ENCODE measurements at places on chromosomes 13 and 19.

DNA sequence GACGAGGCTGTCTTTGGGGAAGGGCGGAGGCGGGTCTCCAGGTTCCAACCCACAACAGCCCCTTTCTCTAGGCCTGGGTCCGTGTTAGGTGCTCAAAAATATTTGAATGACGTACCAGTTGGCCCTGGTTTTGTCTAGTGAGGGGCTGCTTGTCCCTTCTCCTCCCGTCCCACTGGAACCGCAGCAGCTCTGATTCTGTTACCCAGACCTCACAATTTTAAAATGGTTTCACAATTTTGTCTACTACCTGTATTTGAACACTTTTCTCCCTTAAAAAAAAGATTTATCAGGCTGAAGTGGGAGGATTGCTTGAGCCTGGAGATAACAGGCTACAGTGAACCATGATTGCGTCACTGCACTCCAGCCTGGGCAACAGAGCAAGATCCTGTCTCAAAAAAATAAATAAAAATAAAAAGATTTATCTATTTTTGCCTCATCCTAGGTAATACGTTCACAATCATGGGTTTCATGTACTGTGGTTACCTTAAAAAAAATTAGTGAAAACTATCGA, 1.3 kb upstream of the IRF2BP1 start:
- DNase-seq, result no peak

DNA sequence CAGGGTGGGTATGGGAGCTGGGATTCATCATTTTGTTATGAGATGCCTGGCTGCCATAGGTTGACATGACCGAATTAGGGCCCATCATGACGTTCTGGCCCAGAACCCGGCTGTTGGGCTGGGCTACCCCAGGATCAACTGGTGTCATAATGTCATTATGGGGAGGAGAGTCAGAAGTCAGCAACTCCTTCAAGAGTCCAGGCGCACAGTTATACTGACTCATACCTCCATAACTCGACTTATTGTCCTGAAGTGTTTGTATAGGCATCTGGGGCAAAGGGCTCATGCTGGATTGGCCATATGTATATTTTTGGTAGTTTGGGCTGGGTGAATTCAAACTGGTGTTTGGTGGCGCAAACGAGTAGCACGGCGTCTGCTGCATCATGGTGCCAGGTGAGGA, 106.5 kb downstream of the FOXO1 start:
- DNase-seq, result no peak

DNA sequence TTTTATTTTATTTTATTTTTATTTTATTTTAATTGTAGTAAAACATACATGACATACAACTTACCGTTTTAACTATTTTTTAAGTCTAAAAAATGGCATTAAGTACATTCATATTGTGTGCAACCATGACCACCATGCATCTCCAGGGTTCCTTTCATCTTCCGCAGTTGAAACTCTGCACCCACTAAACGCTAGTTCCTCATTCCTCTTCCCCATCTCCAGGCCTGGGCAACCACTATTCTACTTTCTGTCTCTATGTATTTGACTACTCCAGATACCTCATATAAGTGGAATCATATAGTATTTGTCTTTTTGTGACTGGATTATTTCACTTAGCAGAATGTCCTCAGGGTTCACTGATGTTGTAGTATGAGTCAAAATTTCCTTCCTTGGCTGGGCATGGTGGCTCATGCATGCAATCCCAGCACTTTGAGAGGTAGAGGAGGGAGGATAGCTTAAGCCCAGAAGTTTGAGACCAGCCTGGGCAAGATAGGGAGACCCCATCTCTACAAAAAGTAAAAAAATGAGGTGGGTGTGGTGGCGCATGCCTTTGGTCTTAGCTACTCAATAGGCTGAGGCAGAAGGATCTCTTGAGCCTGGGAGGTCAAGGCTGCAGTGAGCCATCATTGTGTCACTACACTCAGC, 55.7 kb upstream of the ZNF507 start:
- DNase-seq, result no peak

DNA sequence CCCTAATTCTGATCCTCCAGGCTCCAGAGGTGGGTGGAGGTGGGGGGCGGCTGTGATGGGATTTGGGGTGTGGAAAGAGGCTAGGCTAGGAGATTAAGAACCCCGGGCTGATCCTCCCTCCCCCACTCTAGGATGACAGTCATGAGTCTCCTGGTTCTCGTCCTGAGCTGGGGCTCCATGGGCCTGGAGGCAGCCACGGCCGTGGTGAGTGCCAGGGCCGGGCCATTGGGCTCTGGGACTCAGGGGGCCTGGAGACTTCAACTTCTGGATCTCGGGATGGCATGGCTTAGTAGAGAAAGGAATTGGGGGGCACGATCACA, 13.9 kb downstream of the TTYH1 start:
- no peak for DNase-seq

DNA sequence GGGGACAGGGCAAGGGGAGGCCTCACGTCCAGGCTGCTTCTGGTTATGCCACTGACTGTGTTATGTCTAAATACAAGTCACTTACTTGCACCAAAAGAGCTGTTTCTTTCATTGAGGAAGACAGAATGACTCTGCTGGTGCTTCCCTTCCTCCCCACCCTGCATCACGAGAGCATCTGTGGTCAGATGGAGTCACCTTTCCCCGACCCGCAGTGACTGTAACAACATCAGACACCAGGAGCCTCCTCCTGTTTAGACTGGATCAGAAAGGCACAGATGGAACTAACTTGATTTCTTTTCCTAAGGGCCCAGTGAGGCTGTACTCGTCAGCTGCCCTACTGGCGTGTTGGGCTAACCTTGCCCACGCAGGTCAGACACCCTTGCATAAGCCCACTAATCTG, 90.3 kb upstream of the ZNF536 start:
- no peak for DNase-seq

DNA sequence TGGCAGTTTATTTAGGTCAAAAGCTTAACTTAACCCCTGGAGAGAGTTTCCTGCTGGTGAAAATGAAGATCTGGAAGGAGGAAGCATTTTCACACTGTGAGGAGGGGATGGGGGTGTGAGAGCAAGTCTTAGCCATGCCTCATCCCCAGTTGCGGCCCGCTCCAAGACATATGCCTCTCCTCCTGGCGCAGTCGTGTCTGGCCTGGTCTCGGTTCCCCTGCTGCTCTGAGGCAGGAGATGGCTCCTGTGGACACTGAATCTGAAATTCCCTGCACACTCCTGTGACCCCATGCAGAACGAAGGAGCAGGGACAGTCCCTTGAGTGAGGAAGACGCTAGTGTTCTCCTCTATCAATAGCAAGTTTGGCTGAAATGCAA, 360 bp upstream of the ZNF69 start:
- DNase-seq, result peak; percentile 3

DNA sequence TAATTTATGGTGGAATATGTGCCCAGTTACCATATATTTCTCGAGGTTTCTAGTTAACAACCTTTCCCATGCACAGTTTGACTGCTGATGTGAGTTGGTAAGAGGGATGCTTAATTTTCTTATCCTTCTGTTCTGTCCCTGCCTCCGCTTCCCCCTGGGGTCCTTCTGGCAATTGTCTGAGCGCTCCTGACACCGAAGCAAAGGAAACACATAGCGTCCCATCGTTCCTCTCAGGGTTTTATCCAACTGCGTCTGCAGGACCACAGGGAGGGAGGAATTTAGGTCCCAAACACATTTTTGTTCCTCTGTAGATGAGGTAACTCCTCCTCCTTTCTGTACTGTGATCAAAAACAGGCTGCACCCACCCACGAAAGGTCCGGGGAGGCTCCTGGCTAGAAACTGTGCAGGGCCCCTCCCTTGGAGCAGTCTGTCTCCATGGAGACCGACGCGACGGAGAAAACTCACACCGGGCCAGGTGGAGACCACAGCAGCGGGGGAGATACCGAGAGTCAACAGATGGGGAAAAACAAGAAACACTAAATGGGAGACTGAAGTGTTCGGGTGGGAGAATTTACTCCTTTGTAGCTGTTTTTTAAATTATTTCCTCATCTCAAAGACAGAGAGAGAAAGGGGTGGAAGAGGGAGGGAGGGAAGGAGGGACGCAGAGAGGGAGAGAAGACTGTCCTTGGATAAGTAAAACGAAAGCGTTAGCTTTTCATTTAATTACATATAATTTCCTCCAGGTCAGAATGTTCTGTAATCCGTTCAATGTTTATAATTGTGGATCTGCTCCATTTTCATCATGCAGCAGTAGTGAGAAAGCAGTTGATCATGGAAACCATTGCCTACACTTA, 191.8 kb upstream of the NBEA start:
- DNase-seq, result no peak

- peak; percentile 60 for DNase-seq
Measured at GRCh38 chr13:32019612-32020233, 11.9 kb upstream of the FRY start.

GRCh38 chr13:107284173-107284572, 716.2 kb upstream of the ARGLU1 start:
- DNase-seq, result peak; percentile 16

- DNase-seq, result no peak
Measured at GRCh38 chr19:50790396-50790795, at the start of gene ACP4. Gene ACP4 (plus strand): TSS chr19:50790415. CDS start chr19:50790415, 0 bp downstream.

- peak; percentile 83 for DNase-seq
Measured at GRCh38 chr19:289651-290371, 1.4 kb downstream of the PLPP2 start.

GRCh38 chr13:97781891-97782305, 171.6 kb upstream of the IPO5 start:
- no peak for DNase-seq

GRCh38 chr13:96822895-96823294, 171.4 kb downstream of the OXGR1 start:
- DNase-seq, result peak; percentile 27

DNA sequence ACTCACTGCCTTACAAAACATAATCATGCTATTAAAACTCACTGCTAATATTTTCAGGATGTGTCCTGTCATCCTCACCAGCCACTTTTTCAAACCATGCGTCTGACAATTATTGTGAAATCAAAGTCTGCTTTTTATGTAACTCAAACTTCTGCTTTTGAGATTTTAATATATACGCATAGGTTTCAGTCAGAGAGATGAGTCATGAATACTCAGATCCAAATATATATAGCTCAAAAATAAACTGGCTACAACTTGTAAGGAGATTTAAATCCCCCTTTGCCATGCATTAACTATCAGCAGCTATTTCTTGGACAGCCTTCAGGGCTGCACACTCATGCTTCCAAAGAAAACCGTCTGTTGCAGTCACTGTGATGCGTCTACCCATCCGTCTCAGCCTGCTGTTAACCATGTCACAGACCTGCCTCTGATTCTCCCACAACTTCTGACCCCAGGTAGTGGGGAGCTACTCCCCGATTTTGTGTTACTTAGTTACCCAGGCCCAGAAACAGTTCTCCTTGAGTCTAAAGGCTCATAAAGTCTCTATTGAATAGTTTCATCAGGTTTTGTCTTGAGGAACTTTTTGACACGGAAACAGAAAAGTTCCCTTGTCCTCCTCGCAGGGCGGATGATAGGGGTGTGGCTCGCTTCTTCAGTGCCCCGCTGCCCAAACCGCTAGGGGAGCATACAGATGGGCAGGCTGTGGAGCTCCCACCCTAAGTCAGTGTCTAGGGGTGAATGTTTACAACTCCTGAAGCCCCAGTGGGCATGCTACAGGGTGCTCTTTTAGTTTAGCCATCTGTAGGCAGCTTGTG, 33.8 kb upstream of the SGCG start:
- no peak for DNase-seq

- peak; percentile 55 for DNase-seq
Measured at GRCh38 chr13:101218484-101218883, 197.8 kb downstream of the NALCN start.

DNA sequence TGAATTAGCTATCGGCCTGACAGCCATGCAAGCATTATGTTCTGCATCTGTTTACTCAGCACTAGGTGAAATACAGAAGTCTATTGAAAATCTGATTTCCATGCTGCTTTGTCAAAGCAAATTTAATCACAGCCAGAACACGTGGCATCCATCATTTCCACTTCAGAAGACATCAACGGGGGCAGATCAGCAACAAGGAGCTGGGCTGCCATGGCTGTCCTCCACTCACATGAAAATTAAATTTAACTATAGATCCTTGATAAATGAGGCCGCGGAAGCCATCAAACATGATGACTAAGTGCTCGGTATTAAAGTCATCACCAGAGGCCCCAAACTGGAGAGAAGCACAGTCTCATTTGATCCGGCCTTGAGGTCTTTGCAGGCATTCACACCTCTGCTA, 443.5 kb downstream of the HS6ST3 start:
- no peak for DNase-seq

DNA sequence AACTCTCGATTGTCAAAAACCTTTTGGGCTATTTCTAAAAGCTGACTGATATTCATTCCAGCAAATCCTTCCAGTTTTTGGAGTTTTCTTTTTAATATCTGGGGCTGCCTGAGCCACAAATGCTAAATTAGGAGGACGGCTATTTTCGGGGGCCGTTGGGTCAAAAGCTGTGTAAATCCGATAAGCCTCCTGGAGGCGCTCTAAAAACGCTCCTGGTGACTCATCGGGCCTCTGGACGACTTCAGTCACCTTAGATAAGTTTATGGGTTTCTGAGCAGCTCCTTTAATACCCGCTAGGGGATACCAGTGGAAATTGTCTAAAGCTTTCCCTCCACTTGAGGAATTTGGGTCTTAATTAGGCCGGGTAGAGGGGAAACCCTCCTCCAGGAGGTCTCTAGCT, 66.4 kb downstream of the ZNF730 start:
- DNase-seq, result no peak

- peak; percentile 88 for DNase-seq
Measured at GRCh38 chr19:14090509-14091080, at the start of gene SAMD1. Gene SAMD1 (minus strand): TSS chr19:14090751.

- DNase-seq, result no peak
Measured at GRCh38 chr19:34188408-34188807, 16.1 kb downstream of the LSM14A start.

DNA sequence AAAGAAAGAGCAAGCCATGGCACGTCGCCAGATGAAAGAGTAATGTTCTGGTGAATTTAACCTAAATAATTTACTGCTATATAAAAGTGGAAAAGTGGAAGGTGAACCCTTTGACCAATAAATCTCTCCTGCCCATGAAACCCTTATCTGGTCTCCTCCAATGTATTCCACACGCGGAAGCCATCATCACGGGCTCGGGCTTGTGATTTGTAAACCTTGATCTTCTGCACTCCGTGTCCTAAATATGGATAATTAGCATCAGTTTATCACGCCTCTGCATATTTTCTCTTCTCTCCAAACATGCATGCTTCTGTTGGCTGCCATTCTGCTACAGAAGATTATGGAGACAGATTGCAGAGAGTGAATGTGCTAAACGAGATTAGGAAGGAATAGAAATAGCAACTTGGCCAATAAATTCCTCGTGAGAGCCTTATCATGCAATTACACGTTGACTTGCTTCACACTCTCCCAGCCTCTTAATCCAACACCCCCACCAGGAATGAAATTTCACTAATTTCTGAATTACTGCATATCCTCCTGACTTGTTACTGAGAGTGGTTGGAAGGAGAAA, 34.5 kb downstream of the SOX1 start:
- no peak for DNase-seq

- DNase-seq, result peak; percentile 96
Measured at GRCh38 chr19:5903624-5904351, at the start of gene NDUFA11. Gene NDUFA11 (minus strand): TSS chr19:5903790. CDS start chr19:5903708, 82 bp downstream.
